ENCODE measurements at places on chromosomes 1 and 21. TPM values are rescaled to one million over a fixed set of nuclear protein-coding genes. Genes with fewer than 3 reads are reported as not detected.

DNA sequence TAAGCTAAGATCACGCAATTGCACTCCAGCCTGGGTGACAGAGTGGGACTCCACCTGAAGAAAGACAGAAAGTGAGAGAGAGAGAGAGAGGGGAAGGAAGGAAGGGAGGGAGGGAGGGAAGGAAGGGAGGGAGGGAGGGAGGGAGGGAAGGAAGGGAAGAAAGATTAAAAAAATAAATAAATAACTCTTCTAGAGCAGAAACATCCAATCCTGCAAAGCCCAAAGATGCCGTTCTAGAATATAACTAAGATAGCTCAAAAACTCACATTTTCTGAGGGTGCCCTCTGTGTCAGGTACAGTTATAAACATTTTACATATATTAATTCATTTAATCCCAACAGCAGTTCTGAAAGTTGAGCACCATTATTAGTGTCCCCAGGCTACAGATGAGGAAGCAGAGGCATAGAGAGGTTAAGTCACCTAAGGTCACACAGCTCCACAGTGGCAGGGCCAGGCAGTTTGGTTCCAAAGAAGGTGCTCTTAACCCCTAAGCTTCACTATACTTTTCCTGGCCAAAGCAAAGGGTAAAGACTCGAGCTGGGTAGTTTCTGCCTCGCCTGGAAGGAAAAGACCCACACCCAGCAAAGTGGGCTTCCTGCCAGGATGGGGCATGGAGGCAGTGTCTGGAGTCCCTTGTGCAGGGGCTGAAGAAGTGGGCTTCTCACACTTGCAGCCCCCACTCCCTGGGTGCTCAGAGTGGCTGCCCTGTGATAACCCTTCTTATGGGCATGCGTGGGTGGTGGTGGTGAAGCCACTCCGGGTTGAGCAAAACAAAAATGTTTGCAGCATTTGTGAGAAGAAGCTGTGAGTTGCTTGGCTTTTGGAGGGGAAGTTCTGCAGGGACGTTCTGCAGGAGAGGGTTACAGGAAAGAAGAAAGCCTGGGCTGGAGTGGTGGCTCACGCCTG lies 7.9 kb upstream of the PIK3CD start:
- DNase-seq, result no peak

DNA sequence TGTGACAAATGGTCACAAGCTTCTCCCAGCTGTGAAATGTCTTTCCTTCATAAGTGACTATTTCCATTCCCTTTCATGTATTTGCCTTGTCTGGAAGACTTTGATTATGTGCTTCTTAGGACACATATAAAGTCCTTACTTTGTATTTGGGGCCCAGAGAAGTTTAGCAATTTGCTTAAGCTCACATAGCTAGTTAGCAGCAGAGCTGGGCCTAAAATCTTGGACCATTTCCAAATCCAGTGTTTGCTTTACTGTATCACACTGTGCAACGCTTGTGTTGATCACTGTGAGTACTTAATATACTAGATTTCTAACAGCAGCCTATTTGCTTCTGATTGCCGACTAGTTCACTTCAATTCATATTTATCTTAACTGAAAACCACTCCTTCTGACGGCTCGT lies 2.2 kb upstream of the KCNA3 start:
- DNase-seq, result no peak

GRCh38 chr1:156229809-156230472 lies 12.0 kb upstream of the BGLAP start:
- no peak for DNase-seq

DNA sequence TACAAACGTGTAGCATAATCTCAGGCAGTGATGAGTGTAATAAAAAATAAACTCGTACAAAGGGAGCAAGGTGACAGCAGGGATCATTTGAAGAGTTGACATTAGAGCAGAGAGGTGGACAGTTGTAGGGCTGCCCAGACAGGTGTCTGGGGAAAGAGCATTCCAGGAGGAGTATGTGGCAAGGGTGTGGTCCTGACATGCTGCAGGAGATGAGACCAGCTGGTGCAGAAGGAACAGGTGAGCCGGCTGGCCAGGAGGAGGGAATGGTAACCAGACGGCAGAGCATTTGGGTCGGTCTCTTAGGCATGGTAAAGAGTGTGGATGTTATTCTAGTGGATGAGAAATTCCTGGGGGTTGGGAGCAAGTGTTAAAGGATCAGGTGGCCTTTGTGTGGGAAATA lies 306.3 kb downstream of the LMX1A start:
- DNase-seq, result no peak

DNA sequence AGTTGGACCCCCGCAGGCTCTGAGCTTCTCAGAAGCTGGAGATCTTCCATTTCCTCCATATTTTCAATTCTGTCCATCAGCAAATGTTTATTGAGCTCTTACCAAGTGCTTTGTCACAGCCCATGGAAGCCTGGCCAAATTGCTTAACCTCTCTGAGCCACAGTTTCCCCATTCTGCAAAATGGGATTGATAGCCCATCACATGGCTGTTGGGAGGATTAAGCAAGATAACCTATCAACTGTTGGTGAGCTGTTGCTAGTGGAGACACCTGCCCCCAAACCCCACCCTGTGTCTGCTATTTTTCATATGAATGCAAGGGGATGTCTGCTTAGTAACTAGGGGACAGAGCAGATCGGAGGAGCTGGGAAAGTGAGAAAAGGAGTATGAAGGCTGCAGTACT lies 38.3 kb downstream of the CD34 start:
- no peak for DNase-seq

GRCh38 chr1:232571523-232571922 lies 58.4 kb downstream of the SIPA1L2 start:
- DNase-seq, result peak; percentile 20

DNA sequence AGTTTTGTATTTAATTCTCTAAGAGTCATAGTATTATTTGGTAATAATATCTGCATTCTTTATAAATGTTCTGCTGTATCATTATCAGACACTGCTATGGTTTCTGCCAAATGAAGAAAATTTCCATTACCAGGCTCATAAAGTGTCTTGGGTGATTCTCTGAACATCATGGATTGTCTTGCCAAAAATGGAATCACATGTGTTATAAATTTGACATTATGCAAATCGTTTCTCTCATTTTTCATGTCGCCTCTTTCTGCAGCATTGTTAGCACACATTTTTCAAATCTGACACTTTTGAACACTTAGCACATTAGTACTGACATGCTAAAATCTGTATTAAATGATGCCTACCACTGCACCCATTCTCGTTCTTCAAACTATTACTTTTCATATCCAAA lies 74.2 kb upstream of the NEK7 start:
- DNase-seq, result no peak

DNA sequence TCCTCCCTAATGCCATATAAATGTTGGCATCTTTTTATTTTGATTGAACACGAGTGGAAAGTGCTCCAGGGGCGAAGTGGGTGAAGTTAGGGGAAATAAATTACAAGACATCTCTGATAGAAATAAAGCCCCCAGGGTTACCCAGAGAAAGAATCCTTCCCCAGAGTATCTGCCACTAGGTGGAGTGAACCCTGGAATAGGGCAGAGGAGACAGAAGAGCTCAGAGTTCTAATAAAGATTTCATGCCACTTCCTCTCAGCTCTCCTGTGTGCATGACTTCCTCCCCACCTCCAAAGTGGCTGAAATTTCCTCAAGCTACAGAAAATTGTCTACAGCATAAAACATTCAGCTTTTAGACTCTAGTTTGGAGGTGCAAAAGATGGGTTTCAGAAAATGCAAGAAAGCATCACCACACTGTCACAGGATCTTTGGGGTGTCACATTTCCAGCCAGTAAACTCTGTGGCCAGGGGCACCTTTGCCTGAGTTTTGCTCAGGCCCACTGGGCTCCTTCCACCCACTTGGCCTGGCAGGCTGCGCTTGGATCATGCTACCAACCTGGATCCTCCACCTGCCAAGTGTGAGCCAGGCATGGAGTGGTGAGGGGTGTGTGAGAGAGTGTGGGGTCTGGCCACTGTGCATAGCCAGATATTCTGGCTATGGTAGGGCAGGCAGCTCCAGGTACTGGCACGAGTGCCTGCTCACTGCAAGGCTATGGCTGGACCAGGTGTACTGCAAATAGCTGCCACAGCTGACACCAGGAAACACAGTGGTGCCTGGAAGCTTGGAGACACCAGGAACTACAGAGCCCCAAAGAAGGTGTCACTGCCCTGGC lies 208.8 kb upstream of the USP25 start:
- DNase-seq, result no peak

GRCh38 chr21:45528028-45528705 lies 14.1 kb downstream of the SLC19A1 start:
- DNase-seq, result no peak

DNA sequence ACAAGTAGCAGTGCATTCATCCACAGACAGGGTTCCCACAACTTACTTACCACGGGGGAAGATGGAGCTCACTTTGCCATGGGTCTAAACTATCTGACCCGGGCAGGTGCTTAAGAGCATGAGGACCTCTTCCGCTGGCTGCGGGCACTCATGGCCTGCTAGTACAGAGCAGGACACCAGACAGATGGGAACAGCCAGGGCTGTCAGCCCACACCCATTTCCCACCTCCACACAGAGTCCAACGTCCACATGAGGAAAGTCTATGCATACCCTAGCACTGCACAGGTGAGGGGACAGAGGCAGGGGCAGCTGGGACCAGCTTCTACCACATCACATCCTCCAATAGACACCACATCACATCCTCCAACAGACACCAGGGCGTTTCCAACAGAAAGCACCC lies 35.8 kb upstream of the PRDM15 start:
- DNase-seq, result no peak

- DNase-seq, result no peak
Observed at GRCh38 chr1:59025201-59025600, 241.4 kb upstream of the JUN start.

DNA sequence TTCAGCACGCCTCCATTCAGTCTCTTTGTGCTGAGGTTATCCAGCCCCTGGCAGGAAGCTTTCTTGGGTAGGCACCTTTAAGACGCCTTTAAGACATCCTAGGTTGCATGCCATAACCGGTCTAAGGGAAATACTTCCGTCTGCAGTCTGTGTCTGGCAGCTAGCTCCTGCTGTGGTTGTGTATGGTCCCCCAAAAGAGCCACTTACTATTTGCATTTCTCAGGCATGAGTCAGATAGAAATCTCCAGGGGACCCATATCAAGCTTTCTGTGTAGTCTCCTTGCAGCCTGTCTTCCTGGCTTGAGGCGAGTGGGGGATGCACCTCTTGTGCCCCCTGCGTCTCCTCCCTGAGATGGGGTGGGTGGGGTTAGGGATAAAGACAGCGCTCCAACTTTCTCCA lies 10.0 kb upstream of the RYR2 start:
- DNase-seq, result no peak

GRCh38 chr1:217586586-217586985 lies 44.3 kb downstream of the GPATCH2 start:
- no peak for DNase-seq

DNA sequence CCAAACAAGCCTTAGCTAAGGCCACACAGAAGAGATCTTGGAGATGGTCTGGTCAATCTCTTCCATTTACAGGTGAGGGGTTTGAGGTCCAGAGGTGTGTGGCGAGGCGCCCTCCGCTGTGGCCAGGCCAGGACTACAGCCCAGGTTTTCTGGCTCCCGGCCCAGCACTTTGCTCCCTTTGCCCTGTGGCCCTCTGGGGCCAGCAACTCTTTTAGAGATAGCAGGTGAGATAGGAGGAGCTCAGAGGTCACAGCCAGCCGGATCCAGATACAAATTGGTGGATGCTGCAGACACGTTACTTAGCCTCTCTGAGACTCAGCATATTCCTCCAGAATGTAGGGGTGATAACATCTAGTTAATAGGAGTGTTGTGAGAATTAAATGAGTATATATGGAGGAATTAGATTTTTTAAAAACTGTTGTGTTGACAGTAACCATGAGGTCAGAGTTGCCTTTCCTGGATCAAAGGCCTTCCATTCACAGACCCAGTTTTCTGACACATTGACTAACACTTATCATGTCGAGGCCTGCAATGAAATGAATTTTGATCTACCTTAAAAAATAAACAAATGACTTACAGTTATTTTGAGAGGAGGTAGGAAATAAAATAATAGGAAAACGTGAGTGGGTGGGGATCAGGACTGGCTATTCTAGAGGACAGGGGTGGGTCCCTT lies 16.6 kb downstream of the TEX35 start:
- DNase-seq, result no peak

Gene ICOSLG
- 7.4 TPM for total RNA-seq

Gene AIM2
- not detected for total RNA-seq

Gene AMY1C
- not detected for total RNA-seq

Gene PROK1
- total RNA-seq, result not detected

Gene UCK2
- total RNA-seq, result 107 TPM

Gene HOOK1
- total RNA-seq, result not detected

All from myocyte (in vitro differentiated cells).